ENCODE measurements at places on chromosomes 2 and 18.

- DNase-seq, result no peak
Measured at GRCh38 chr2:32011485-32011960, 715 bp upstream of the MEMO1 start.

- no peak for DNase-seq
Measured at GRCh38 chr2:152730591-152731333, 12.3 kb downstream of the ARL6IP6 start.

GRCh38 chr2:141814150-141814549, 316.7 kb downstream of the LRP1B start:
- DNase-seq, result no peak

- DNase-seq, result no peak
Measured at GRCh38 chr2:121960251-121960650, 204.8 kb downstream of the TSN start.

- no peak for DNase-seq
Measured at GRCh38 chr18:36947820-36948348, 119.0 kb downstream of the KIAA1328 start.

DNA sequence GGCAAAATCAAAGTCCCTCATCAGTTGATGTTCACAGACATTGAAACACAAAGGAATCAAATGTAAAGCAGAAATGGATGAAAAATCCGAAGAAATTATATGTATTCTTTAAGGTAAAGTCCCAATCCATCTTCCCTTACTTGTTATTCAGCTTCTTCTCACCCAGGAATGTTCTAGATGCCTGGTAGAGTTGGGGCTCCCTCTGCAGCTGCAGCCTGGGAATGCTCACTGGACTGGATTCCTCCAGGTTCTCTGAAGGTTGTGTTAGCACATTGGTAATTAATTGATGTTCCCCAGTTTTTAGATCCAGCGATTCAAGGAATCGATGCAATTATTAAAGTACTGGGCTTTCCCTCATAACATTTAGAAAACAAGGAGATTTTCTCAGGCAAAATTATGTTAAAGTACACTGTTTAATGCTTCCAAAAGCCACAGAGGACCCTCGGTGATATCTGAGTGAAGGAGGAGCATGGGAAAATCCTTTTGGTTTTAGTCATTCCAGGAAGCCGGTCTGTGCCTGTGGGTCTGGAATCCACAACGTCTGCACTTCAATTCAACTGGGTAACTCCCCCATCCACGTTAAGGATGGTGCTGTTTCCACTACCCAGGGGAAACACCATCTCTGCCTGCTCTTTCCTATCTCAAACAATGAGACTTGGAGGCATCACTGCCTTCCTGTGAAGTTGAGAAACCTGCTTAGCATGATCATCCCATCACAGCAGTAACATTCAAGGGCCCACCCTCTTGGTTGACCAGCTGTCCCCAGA, 22.0 kb downstream of the NTSR2 start:
- DNase-seq, result no peak

DNA sequence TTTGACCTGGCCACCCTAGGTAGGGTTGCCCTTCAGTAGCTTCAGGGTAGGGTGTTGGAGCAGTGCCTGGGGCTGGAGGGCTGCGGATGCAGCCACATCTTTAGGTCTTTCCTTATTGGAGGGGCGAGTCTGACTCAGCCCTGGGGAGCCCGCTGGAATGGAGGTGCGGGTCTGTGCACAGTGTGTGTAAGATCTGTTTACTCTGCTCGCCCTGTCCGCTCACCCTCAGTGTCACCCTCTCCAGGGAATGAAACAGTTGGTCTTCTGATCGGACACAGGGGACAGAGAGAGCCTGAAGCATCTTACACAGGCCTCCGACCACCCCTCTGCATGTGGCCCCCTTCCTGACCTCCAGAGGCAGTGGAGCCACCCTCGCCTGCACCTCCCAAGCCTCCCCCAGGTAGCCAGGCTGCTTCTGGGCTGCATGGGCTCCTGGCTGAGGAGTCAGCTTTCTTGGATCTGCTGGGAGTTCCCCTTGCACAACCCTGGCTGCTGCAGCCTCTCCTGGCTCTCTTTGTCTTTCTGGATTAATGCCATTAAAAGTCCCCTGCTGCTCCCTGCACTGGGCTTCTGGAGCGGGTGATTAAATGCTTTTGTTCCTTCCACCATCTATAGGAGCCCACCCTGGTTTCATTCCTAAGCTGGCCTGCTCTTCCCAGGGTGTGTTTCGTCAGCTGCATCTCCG, 82.6 kb downstream of the ASB1 start:
- no peak for DNase-seq

GRCh38 chr2:231807020-231807419, 20.8 kb downstream of the COPS7B start:
- no peak for DNase-seq

- DNase-seq, result no peak
Measured at GRCh38 chr2:189526241-189526640, 54.3 kb downstream of the SLC40A1 start.

DNA sequence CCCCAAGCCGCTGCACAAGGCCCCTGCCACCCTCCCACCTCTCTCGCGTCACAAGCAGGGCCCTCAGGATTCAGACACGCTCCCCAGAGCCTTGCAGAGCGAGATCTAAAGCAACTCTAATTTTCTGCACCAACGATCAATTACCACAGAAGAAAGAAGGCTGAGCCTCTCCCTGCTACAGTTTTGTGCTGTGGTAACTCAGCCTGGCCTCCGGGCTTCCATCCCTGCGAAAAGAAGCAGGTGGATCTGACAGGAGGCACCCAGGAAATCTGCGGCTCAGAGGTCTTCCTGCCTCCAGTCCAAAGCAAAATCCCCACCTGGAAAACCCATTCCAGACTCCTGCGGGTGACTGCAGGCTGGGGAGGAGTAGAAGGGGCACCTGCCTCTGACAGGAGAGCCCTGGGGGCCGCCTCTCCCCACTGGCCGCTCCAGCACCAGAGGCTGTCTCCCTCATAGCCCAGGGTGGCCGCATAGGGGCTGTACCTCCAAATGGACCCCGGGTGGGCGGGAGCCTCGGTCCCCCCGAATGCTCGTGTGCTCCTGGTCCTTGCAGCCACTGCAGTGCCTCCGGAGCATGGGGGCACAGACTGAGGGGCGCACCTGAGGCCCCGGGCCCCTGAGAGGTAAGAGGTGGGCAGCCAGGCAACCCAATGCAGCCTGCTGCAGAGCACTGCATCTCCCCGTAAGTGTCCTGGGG, 31.0 kb downstream of the PXDN start:
- no peak for DNase-seq
